Naive thymus-derived CD8-positive, alpha-beta T cell (primary cell): ENCODE measurements at places on chromosomes 12 and 14. TPM values are rescaled to one million over a fixed set of nuclear protein-coding genes. Genes with fewer than 3 reads are reported as not detected.

Gene MSI1
- not detected for total RNA-seq

Gene SLC10A1
- not detected for total RNA-seq

Gene ACVRL1
- not detected for total RNA-seq

Gene ZDHHC22
- total RNA-seq, result not detected

DNA sequence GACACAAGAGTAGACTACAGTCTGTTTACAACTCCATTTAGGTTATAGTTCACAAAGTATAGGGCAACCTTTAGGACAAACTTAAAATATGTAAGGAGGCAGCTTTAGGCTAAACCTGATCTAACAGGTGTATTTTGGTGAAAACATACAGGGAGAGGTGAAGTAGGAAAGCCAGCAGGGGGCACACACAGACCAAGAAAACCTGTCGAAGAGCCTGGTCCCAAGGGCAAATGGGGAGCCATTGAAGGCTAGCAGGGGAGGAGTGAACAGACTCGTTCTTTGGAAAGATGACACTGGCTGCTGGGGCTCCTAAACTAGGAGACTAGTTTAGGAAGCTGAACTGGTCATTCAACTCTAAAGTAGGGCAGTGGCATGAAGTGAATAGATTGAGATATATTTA, 138.8 kb upstream of the WSCD2 start:
- H3K27ac ChIP-seq, result no peak overlapping the region
- H3K36me3 ChIP-seq, result no peaks in the 10 kb centered on the region
- no peak overlapping the region for H3K4me3 ChIP-seq
- DNase-seq, result peak; percentile 32
- H3K27me3 ChIP-seq, result peaks cover 21% of the 10 kb centered on the region

GRCh38 chr14:89178800-89179535, 238.1 kb downstream of the FOXN3 start:
- no peak overlapping the region for H3K4me3 ChIP-seq
- peak overlapping the region; percentile 82 for H3K27ac ChIP-seq
- no peaks in the 10 kb centered on the region for H3K27me3 ChIP-seq
- peaks cover 21% of the 10 kb centered on the region for H3K4me1 ChIP-seq

GRCh38 chr14:54776361-54777001, 126.1 kb downstream of the GCH1 start:
- peak overlapping the region; percentile 52 for H3K4me3 ChIP-seq
- no peak for DNase-seq

DNA sequence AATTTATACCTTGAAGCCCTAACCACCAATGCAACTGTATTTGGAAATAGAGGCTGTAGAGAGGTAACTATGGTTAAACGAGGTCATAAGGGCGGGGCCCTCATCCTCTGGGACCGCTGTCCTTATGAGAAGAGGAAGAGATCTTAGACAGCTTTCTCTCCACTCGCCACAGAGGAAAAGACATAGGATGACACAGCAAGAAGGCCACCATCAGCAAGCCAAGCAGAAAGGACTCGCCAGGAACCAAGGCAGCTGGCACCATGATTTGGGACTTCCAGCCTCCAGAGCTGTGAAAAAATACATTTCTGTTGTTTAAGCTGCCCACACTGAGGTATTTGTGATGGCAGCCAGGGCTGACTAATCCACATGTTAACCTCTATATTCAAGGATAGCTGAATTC, 30.4 kb upstream of the BCAT1 start:
- no peaks in the 10 kb centered on the region for H3K36me3 ChIP-seq
- H3K4me3 ChIP-seq, result no peak overlapping the region

GRCh38 chr14:76256545-76256944, 104.8 kb downstream of the GPATCH2L start:
- no peak for DNase-seq
- no peaks in the 10 kb centered on the region for H3K4me1 ChIP-seq
- H3K4me3 ChIP-seq, result no peak overlapping the region
- H3K27me3 ChIP-seq, result no peaks in the 10 kb centered on the region

DNA sequence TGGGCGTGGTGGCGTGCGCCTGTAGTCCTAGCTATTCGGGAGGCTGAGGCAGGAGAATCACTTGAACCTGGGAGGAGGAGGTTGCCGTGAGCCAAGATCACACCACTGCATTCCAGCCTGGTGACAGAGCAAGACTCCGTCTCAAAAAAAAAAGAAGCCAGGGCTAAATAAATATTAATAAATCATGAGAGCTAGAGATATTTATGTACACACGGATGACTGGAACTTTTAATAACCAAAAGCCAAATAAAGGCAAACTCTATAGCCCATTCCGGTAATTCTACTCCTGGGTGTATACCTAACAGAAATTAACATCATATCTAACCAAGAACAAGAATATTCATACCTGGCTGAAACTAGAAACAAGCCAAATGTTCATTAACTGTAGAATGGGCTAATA, 7.7 kb upstream of the TRAFD1 start:
- no peaks in the 10 kb centered on the region for H3K36me3 ChIP-seq
- H3K4me3 ChIP-seq, result no peak overlapping the region
- no peak overlapping the region for H3K27ac ChIP-seq
- DNase-seq, result no peak
- H3K27me3 ChIP-seq, result no peaks in the 10 kb centered on the region
- H3K4me1 ChIP-seq, result peaks cover 9% of the 10 kb centered on the region

DNA sequence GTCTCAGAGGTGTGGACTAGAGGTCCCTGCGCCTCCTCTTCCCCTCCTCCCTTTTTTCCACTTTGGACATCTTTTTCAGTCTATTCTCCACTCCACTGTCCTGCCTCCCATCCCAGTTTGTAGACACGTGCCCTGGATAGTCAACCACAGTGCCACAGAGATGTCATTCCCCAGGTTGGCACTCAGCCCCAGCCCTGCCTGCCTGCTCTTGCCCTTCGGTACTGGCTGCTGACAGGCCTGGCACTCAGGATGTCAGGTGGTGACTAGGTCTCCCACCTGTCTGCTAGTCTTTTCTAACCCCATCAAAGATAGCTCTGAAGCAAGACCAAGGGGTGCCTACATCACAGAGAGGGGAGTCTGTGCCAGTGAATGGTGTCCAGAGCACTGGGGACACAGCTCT, 15.8 kb downstream of the KRT71 start:
- peaks cover 2% of the 10 kb centered on the region for H3K4me1 ChIP-seq
- H3K36me3 ChIP-seq, result no peaks in the 10 kb centered on the region
- H3K27ac ChIP-seq, result no peak overlapping the region
- no peaks in the 10 kb centered on the region for H3K27me3 ChIP-seq
- H3K4me3 ChIP-seq, result no peak overlapping the region

GRCh38 chr12:41242603-41243002, 54.5 kb downstream of the PDZRN4 start:
- DNase-seq, result no peak
- H3K36me3 ChIP-seq, result no peaks in the 10 kb centered on the region
- no peak overlapping the region for H3K27ac ChIP-seq
- no peaks in the 10 kb centered on the region for H3K4me1 ChIP-seq
- H3K4me3 ChIP-seq, result no peak overlapping the region
